ENCODE measurements at places on chromosomes 16 and 17. TPM values are rescaled to one million over a fixed set of nuclear protein-coding genes. Genes with fewer than 3 reads are reported as not detected.

- no peaks in the 10 kb centered on the region for H3K4me1 ChIP-seq
- no peak overlapping the region for H3K4me3 ChIP-seq
- H3K27ac ChIP-seq = no peak overlapping the region
- no peaks in the 10 kb centered on the region for H3K27me3 ChIP-seq
- no peaks in the 10 kb centered on the region for H3K36me3 ChIP-seq
Observed at GRCh38 chr16:81933361-81933760, 77.9 kb downstream of the SDR42E1 start.

DNA sequence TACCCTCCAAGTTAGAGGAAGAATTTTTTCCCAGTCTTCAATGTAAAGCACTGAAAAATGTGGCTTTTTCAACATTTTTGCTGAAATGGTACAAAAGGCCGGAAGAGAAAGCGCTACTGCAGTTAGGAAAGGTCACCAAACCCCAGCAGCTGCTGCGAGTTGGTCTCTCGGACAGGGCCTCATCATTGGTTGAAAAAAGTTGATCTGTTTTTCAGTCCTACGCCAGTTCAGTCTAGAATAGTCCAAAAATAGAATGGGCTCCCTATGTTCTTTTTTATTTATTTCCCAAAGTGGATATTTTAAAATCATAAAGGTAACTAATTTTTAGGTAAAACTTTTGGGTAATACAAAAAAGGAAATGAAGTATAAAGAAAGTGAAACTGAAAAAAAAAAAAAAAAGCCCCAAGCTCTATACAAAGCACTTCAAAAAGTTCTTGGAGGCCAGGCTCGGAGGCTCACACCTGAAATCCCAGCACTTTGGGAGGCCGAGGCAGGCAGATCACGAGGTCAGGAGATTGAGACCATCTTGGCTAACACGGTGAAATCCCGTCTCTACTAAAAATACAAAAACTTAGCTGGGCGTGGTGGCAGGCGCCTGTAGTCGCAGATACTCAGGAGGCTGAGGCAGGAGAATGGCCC, 17.4 kb downstream of the ADAP2 start:
- DNase-seq = no peak
- H3K4me3 ChIP-seq = no peak overlapping the region
- H3K27me3 ChIP-seq = no peaks in the 10 kb centered on the region
- no peaks in the 10 kb centered on the region for H3K36me3 ChIP-seq

GRCh38 chr17:14831491-14831890, 433.6 kb downstream of the PMP22 start:
- no peaks in the 10 kb centered on the region for H3K27me3 ChIP-seq
- H3K36me3 ChIP-seq = no peaks in the 10 kb centered on the region
- no peak overlapping the region for H3K27ac ChIP-seq
- no peak overlapping the region for H3K4me3 ChIP-seq

DNA sequence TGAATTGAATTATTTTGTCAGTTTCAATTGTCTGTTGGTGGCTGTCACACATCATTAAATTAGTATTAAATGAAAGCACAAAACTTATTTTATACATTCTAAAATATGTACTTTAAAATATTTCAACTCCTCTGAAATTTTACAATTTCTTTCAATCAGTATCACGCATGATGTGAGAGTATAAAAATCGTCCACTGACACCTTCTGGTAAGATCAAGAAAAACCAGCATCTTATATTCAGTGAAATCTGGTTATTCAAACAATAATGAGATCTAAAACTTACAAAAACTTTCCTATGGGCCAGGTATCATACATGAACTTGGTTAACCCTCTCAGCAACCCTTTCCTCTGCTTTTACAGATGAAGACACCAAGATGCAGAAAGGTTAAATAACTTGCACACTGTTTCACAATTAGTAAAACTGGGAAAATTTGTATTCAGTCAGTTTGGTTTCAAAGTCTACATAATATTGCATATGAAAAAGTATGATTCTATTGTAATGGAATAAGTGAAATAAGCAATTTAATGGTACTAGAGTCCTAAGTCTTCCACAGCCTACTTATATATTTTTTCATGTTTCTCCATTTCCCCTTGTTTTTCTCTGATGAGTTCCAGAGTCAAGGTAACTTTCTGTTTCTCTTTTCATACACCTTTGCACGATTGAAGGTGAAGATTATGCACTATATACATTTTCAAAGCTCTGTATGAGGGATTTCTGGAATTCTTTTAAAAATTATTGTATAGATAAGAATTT, 58.7 kb downstream of the EFCAB5 start:
- H3K27me3 ChIP-seq = no peaks in the 10 kb centered on the region
- no peaks in the 10 kb centered on the region for H3K4me1 ChIP-seq
- H3K27ac ChIP-seq = no peak overlapping the region
- H3K4me3 ChIP-seq = no peak overlapping the region
- no peak for DNase-seq

DNA sequence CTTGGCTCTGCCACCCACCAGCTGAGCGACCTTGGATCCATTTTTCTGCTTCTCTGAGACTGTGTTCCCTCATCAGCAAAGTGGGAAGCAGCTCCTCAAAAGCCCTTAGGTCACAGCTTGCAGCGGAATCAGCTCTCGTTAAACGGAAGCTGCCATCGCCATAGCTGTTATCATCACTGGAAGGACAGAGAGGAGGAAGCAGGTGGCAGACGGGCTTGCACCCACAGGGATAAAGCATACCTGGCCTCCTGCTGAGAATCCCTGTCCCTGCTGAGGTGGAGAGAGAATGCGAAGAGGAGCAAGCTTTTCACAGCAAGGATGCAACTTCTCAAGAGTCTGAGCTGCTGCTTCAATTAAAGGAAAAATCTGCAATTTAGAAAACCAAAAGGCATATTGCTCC, 106.6 kb downstream of the CLEC16A start:
- H3K36me3 ChIP-seq = no peaks in the 10 kb centered on the region
- no peak for DNase-seq
- H3K27ac ChIP-seq = no peak overlapping the region
- no peaks in the 10 kb centered on the region for H3K27me3 ChIP-seq
- no peak overlapping the region for H3K4me3 ChIP-seq

- DNase-seq = peak; percentile 48
- no peak overlapping the region for H3K4me3 ChIP-seq
- H3K36me3 ChIP-seq = no peaks in the 10 kb centered on the region
Observed at GRCh38 chr16:21156767-21157467, 1.6 kb upstream of the LDAF1 start.

GRCh38 chr16:10078541-10078949, 103.7 kb downstream of the GRIN2A start:
- no peaks in the 10 kb centered on the region for H3K36me3 ChIP-seq
- no peak for DNase-seq
- H3K27me3 ChIP-seq = no peaks in the 10 kb centered on the region
- no peak overlapping the region for H3K4me3 ChIP-seq
- no peak overlapping the region for H3K27ac ChIP-seq

- H3K27ac ChIP-seq = no peak overlapping the region
- peaks cover 17% of the 10 kb centered on the region for H3K4me1 ChIP-seq
- no peaks in the 10 kb centered on the region for H3K36me3 ChIP-seq
- no peak overlapping the region for H3K4me3 ChIP-seq
- H3K27me3 ChIP-seq = no peaks in the 10 kb centered on the region
Observed at GRCh38 chr17:8212312-8213180, 2.2 kb upstream of the AURKB start.

Gene CCL1
- not detected for total RNA-seq

Gene SEPTIN1
- 0.33 TPM for total RNA-seq

Gene NRN1L
- not detected for total RNA-seq

Gene CBX2
- 1.6 TPM for total RNA-seq

Measured in body of pancreas (tissue), 4 donors.